ENCODE measurements at places on chromosomes 13 and 19. TPM values are rescaled to one million over a fixed set of nuclear protein-coding genes. Genes with fewer than 3 reads are reported as not detected.
A peak's percentile ranks its signal among the peaks of the same experiment; 100 is the strongest.

DNA sequence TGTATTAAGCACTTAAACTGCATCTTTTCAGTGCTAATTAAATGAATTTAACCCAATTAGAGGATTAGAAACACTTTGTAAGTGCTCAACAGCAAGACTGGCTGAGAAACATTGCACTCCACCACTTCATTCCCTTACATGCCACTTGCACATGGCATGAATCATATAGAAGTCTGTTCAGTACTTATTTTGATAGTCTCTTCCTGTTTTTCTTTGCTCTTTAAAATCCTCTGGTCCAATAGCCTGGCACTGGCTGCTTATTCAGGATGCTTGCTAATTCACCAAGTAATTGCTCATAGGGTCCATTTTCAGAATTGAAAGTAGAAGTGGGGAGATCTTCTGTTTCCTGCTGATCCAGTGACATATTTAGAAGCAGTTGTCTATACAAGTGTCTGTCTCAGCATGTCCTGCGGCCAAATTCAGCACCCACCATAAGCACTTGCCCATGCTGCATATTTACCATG, 900.1 kb downstream of the PCDH9 start:
- no peaks in the 10 kb centered on the region for H3K27me3 ChIP-seq
- no peaks in the 10 kb centered on the region for H3K36me3 ChIP-seq
- H3K4me1 ChIP-seq = no peaks in the 10 kb centered on the region
- H3K27ac ChIP-seq = no peak overlapping the region
- no peak for DNase-seq
- H3K4me3 ChIP-seq = no peak overlapping the region

DNA sequence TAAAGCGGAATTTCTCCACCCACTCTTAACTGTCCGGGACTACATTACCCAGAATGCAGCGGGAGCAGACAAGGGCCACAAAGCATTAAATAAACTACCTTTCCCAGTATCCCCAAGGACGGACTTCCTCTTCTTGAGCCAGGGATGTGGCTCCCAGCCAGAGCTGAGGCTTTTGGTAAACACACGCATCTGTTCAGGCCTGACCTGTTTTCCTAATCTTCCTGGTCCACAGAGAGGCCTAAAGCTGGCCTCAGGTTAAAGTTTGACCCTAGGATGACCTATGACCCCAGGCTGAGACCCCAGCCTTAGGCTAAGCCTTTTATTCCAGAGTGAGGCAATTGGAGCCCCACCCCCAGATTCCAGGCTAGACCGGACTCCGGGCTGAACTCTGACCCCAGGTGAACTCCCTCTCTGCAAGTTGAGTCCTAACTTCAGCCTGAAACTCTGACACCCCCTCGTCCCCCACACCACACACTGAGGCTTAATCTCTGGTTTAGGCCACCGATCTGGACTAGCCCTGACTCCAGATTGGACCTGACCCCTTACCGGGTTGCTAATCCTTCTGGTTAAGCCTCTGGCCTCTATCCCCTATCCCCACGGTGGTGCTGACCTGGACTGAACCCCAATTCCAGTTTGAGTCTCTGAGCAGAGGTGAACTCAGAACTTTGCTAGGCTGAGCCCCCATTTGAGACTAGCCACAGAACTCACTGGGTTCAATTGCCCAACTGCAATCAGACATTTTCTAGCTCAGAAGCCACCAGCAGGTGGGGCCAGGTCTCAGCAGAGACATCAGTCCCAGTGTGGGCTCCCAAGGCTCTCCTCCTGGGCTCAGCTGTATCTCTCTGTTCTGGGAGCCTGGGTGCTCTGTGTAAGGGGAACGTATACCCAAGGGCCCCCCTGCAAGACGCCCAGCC, 750 bp upstream of the GPR108 start:
- H3K4me1 ChIP-seq = peaks cover 10% of the 10 kb centered on the region
- H3K27ac ChIP-seq = peak overlapping the region; percentile 91
- DNase-seq = peak; percentile 98
- H3K4me3 ChIP-seq = no peak overlapping the region
- H3K36me3 ChIP-seq = no peaks in the 10 kb centered on the region

DNA sequence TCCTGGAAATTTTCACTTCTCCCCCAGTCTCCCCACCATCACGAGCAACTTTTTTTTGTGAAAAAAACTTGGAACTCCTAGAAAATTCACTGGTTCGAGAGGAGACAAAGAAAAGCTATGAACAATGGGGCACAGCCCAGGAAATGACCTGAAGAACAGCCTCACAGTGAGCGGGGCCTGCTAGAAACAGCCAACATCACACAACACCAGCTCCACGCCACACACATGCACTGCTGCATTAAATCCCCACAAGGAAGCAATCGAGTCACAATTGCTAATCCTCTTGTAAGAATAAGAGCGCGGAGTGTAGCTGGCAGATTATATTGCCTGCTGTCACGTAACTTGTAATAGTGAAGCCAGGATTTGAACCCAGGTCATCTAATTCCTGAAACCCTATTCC, 48.8 kb downstream of the SLC7A1 start:
- H3K27me3 ChIP-seq = no peaks in the 10 kb centered on the region
- no peaks in the 10 kb centered on the region for H3K4me1 ChIP-seq
- DNase-seq = no peak
- H3K4me3 ChIP-seq = no peak overlapping the region

DNA sequence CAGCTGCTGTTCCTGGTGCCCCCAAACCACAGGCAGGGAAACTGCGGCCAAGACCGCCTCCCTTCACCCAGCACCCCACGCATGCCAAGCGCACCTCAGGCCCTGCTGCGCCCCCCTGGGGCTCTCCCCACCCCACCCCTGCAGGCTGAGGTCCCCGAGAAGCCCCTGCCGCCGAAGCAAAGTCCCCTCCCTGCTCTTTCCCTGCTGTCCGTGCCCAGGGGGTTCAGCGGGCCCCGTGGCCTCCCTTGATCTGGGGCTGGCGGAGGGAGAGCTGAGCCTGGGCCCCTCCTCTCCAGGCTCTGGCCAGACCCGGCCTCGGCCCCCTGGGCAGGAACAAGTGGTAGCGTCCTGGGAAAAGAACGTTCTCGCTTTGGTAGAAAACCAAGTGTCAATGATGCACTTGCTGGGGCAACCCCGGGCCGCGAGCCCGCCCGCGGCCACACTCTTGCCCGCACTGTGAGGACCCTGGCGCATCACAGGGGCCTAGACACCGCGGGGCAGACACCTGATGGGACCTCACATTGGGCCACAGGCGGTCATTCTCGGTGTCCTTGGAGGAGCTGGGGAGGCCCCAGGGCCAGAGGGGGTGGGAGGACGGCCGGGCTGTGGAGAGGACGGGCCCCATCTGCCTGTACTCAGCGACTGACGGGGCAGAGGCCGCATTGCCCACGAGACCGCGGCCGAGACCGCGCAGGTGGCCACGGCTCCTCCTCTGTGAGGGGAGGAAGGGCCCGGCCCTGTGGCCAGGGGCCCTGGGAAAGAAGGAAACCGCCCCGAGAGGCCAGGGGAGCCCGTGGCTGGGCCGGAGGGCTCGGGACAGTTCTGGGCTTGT, 29.0 kb downstream of the GPX4 start:
- no peaks in the 10 kb centered on the region for H3K27me3 ChIP-seq
- H3K4me3 ChIP-seq = peak overlapping the region; percentile 96

- H3K27ac ChIP-seq = no peak overlapping the region
- H3K4me1 ChIP-seq = no peaks in the 10 kb centered on the region
- H3K36me3 ChIP-seq = no peaks in the 10 kb centered on the region
- DNase-seq = no peak
- H3K4me3 ChIP-seq = no peak overlapping the region
These were observed 58.8 kb upstream of the ABCC4 start for GRCh38 chr13:95360052-95360451.

DAND5 gene
- 0.27 TPM for total RNA-seq

- no peaks in the 10 kb centered on the region for H3K36me3 ChIP-seq
- no peak overlapping the region for H3K27ac ChIP-seq
- DNase-seq = no peak
- no peaks in the 10 kb centered on the region for H3K4me1 ChIP-seq
These were observed 12.6 kb downstream of the ZSCAN5A start for GRCh38 chr19:56301886-56302620.

- H3K27me3 ChIP-seq = no peaks in the 10 kb centered on the region
- H3K36me3 ChIP-seq = no peaks in the 10 kb centered on the region
- no peak for DNase-seq
- H3K27ac ChIP-seq = no peak overlapping the region
- H3K4me1 ChIP-seq = no peaks in the 10 kb centered on the region
These were observed 2284.7 kb upstream of the PCDH20 start for GRCh38 chr13:63700350-63700749.

DNA sequence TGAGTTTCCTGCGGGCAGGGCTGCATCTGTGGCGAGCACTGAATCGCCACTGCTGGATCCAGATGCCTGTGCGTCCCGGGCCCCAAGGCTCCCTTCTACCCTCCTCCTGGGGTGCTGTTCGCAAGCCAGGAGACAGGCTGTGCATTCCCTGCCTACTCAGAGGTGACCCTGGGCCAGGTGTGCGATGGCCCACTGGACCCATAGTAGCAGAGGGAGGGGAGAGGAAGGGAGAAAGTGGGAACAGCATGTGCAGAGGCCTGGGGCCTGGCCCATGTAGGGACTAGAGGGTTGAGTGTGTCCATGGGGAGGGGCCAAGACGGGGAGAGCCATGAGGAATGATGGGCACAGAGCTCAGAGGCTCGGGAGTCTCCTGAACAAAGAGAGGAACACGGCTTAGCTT, 27.3 kb downstream of the CARM1 start:
- H3K27me3 ChIP-seq = no peaks in the 10 kb centered on the region
- H3K4me1 ChIP-seq = peaks cover 28% of the 10 kb centered on the region
- no peak for DNase-seq

DNA sequence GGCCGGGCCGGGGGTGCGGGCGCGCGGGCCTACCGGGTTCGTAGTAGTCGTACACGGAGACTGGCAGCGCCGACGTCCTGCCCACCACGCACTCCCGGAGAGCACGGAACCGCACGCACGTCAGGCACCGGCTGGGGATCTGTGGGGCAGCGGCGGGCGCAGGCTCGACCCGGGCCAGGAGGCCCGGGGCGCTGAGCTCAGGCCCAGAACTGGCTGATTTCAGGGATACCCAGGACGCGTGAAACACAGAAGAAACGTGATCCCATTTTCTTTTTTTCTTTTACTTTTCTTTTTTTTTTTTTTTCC, 9.0 kb downstream of the F2RL3 start:
- peak overlapping the region; percentile 48 for H3K4me3 ChIP-seq
- no peaks in the 10 kb centered on the region for H3K4me1 ChIP-seq
- no peak for DNase-seq
- H3K36me3 ChIP-seq = no peaks in the 10 kb centered on the region
- H3K27me3 ChIP-seq = peaks cover 7% of the 10 kb centered on the region
- H3K27ac ChIP-seq = peak overlapping the region; percentile 45

DNA sequence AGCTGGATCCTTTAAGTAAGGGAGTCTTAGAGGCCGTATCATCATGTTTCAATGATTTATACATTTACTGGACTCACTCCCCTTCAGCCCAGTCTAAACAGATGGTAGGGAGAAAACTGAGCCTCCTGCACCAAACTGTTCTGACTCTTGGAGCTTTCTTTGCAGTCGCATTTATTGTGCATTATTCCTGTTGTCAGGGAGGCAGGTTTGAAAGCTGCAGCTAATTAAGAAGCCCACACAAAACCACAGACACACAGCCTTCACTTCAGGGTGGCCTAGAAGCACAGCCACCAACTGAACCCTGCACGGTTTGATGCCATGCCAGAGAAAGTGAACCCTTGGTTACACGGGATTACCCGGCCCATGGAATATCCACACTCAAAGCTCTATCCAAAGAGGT, 911.0 kb downstream of the UQCRFS1 start:
- no peaks in the 10 kb centered on the region for H3K36me3 ChIP-seq
- no peaks in the 10 kb centered on the region for H3K4me1 ChIP-seq
- H3K27ac ChIP-seq = no peak overlapping the region
- DNase-seq = no peak
- no peaks in the 10 kb centered on the region for H3K27me3 ChIP-seq

KLK14 gene
- 0.52 TPM for total RNA-seq

DNA sequence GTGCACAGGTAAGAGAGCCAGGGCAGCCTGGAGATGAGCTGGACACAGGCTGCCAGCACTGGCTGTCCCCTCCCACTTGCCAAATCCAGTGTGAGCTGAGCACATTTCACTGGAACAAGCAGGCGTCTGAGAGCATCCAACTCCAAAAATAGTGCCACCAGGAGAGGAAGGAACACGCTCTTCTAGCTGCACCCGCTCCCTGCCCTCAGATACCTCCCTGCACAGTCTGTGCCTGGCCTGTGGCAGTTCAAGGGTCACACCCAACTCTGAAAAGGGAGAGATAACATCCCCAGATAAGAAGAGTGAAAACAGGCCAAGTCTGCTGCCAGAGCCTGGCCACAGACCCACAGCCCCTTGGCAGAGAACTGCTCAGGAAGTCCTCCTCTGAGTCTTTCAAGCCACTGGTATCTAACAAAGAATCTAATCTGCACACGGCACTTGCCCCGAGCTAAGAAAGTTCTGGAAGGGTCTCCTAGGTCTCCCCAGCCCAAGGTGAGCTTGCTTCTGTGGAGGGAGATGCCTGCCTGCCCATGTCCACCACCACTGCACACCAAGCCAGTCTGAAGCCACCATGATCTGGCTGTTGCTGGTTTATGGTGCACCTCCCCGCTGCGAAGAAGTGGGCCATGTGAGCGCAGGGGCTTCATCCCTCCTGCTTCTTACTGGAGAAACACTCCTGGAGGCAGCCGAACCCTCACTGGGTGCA, 14.7 kb downstream of the ELL start:
- H3K36me3 ChIP-seq = no peaks in the 10 kb centered on the region
- H3K4me1 ChIP-seq = peaks cover 61% of the 10 kb centered on the region
- no peak overlapping the region for H3K4me3 ChIP-seq
- DNase-seq = peak; percentile 67
- H3K27ac ChIP-seq = peak overlapping the region; percentile 43

SH2D3A gene
- 44.3 TPM for total RNA-seq

DNA sequence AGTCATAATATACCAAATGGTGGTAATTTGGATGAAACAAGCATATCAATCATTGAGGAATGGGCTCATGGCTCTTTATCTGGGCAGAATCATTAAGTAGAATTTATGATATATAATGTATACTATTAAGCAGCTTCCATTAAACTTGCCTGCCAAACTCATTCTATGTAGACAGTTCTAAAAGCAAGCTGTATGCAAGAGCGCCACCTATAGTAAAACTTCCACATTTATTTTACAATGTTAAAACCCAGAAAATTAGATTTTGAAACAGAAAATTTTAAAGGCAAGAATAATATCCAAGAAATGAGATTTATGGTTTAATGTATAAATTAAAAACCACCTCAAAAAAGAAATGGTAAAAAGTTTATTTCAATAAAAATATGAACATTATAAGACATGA, 161.5 kb downstream of the MZT1 start:
- no peak for DNase-seq
- no peaks in the 10 kb centered on the region for H3K27me3 ChIP-seq
- H3K27ac ChIP-seq = no peak overlapping the region
- H3K4me1 ChIP-seq = no peaks in the 10 kb centered on the region
- no peak overlapping the region for H3K4me3 ChIP-seq
- H3K36me3 ChIP-seq = no peaks in the 10 kb centered on the region

DNA sequence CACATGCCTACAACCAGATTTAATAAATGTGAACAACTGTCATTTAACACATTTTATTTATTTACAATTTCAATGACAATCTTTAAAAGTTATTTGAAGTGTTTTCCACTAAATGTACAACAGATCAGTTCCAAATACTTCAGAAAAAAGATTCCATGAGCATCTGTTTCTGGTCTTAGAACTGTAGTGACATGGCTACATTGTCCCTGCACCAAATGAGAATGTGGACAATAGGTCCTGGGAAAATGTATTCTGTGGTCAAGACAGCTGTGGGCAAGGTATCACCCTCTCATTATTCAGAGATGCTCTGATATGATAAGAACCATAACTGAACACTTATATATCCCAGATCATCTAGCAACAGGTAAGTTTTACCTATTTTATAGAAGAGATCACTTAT, 43.7 kb downstream of the ELF1 start:
- peaks cover 28% of the 10 kb centered on the region for H3K4me1 ChIP-seq
- no peak for DNase-seq
- H3K27me3 ChIP-seq = no peaks in the 10 kb centered on the region
- peak overlapping the region; percentile 69 for H3K27ac ChIP-seq

Data from colonic mucosa (tissue), 4 donors.